GM23248 (cell line): ENCODE measurements at places on chromosomes 13 and 19. TPM values are rescaled to one million over a fixed set of nuclear protein-coding genes. Genes with fewer than 3 reads are reported as not detected.
A peak's percentile ranks its signal among the peaks of the same experiment; 100 is the strongest.

DNA sequence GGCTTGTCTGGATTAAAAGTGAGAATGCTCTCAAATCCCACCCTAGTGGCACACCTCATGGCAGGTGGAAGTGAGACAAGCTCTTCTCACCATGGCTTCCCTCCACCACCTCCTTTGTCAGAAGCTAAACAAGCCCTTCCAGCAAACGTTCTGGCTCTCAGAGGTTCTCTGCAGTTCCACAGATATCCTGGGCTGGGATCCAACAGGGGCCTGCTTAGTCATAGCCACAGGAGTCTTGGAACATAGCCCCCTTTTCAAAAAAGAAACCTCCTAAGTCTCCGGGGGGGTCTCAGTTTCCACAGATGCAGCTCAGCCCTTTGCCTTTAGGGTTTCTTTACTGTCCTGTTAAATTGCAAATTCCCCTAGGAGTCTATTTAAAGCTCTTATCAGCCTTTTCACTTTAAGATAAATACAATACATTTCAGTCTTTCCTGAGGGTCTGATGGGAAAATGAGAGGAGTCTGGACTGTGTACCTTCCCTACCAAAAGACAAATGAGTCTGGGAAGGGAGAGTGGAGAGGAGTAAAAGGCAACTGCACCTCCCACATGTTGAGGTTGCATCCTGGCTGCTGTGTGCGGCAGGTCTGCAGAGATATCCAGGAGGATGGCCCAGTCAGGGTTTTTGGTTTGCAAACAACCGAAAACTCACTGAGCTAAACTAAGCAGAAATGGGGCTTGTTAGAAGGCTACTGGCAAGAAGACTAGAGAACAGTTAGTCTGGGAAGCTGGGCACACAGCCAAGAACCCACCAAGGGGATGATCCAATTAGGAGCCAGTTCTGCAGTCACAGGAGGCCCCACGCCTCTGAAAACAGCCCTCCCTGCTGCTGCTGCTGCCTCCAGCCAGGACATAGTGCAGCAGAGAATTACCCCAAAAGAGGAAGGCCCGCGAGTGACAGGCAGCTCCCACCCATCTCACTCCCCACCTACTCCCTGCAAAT, 41.4 kb upstream of the SERP2 start:
- peak; percentile 72 for DNase-seq

DNA sequence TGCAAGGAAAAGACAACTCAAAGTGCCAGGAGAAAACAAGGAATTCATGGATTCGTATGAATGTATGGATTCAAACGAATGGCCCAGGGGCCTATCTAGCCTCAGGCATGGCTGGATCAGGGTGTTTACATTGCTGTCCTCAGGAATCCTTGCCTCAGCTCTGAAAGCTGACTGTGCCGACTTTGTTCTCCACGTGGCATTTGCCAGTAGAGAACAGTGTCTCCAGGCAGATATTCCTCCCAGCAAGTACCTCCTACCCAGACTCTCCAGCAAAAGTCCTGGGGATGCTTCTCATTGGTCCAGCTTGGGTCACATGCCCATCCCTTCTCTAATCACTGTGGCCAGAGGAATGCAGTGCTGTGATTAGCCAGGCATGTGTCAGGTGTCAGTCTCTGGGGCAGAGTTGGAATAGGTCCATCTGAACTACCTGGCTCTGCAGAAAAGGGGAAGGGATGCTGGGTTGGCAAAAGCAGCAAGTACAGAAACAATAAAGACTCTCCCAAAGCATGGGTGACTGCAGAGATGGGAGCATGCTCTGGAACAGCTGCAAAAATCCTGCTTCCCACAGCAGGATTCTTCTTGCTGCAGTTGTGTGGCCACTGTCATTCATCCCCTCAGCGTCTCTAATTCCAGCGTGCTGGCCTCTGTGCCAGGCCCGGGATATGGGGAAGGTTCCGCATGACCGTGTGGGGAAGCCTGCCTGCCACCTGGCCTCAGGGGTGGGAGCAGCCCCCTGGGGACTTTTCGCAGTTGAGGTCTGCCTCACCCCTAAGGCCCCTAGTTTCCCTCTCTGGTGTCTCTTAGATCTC, 30.0 kb downstream of the CCNE1 start:
- peak; percentile 31 for DNase-seq

Gene HIF3A
- total RNA-seq: not detected in 2 replicates

Gene LMTK3
- 0.22 TPM in 1 of 2 replicates, not detected in the other for total RNA-seq

- DNase-seq: peak; percentile 34
These were observed 2.3 kb downstream of the COMP start for GRCh38 chr19:18788529-18789421.

Gene BORCS8
- total RNA-seq: 9.7 and 14.7 TPM in 2 replicates

DNA sequence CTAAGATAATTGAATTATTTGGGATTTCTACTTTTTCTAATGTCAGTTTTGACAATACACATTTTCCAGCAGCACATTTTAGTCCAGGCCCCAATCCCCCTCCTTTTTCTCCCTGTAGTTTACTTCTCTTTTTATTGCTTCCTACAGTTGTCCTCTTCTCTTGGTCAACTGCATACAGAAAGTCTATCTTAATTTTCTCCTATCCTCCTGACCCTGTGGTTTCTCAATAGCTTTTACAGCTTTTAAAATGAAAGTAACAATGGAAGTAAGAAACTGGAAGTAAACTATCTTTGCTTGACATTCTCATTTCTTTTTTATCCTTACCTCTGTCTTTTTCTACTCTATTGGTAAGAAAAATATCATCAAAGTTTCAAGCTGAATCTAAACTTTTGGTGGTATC, 106.5 kb upstream of the OXGR1 start:
- DNase-seq: no peak

DNA sequence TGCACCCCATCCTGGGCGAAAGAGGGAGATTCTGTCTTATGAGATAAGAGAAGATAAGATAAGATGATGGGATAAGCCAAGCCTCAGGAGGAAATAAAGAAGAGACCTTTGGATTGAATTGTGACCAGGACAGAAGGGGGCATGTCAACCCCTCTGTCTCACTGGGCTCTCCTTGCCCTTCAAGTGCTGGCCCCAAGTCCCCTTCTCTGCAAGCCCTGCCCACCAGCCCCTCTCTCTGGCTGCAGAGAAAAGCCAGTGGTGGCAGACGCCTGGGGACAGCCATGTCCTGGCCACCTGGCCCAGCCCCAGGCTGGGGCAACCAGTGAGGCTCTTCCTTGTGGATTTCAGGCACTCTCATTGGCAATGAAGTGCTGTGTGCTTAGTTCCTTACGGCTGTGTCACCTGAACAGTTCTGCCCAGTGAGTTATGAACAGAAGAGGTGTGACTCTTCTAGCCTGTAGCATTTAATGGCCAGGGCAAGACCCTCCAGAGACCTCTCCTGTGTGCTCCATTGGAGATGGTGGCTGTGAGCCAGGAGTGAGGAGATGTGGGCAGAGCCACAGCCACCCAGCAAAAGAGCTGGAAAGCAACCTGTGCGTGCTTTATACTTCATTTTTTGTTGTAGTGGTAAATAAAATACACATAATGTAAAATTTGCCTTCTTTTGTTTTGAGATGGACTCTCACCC, 6.1 kb upstream of the BTBD2 start:
- DNase-seq: no peak

- no peak for DNase-seq
These were observed 33.9 kb downstream of the VSTM2B start for GRCh38 chr19:29559743-29560142.

Gene NRTN
- not detected in 2 replicates for total RNA-seq

DNA sequence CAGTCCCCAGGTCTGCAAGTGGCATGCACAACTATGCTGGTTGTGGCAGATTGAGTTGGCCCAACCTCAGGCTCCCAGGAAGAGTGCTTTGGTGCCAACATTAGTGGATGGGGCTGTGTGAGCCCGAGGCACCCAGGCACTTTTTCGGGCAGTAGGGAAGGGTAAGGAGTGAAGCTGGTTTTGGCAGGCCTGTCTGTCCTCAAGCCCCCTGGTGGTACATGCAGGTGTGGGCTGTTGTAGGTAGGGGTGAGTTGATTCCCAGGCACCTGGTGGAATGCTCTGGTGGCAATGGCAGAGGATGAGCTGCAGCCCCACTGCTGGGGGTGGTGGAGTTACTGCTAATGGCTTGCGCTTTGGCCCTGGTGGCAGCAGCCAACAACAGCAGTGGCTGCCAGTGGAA, 723.7 kb upstream of the SLITRK1 start:
- DNase-seq: no peak

DNA sequence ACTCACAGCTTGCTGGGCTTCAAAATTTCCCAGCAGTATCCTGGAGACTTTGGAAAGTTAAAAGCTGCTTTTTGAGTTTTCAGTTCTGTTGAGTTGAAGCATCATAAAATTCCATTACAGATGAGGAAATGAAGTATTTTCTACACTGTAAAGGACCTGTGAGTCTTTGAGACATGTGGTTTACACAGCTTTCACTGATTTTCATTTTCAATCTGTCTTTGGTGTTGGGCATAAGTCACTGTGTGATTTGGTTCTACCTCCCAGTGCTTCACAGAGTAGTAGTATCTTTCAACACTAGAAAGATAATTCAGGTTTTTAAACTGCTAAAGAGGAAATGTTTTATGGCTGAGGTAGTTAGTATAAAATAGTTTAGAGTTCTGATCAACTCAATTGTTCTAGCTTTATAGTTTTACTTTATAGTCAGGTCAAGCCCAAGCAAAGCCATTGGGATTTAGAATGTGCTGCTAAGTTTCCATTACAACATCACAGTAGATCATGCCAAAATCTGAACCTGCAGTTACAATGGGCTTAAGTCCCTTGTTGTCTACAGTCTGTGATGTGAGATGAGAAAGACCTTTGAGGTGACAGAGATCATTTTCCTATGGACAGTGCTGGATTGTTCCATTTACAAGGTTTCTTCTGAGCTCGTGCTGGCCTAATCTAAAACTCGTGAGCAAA, 161.6 kb downstream of the FLT1 start:
- no peak for DNase-seq

DNA sequence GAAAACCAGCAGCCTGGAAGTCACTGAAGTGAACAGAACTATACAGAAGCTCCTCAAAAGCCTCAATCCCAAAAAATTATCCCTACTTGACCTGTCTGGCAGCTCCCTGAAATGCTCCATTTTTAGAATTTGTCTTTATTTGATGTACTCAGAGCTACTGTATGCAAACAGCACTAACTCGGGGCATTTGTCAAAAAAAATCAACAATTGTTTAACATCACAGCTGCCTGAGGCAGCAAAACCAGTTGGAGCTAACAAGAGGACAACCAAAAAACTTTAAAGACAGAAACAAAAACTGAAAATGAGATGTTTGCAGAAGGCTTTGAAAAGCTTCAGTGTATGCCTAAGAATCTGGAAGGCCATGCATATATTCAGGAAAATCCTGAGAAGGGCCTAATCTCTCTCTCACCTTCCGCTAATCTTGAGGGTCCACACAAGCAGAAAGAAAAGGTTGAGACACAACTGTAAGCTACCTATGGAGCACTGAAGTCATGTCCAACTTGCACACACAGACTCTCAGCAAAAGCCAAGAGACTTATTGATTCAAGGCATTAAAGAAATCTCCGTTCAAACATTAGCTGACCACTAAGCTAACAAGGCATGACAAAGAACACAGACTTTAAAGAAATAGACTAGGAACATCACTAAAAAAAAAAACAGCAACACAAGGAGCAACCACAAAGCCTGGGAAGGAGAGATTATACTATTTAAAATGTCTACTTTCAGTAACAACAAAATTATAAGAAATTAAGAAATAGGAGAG, 16.1 kb downstream of the VWA8 start:
- DNase-seq: no peak

GRCh38 chr19:10418485-10419199, 1.7 kb upstream of the PDE4A start:
- DNase-seq: peak; percentile 26

Gene MEIOSIN
- not detected in 2 replicates for total RNA-seq

Gene MYH14
- not detected in 2 replicates for total RNA-seq

GRCh38 chr13:48731957-48732569, 78.3 kb downstream of the CYSLTR2 start:
- DNase-seq: peak; percentile 49

DNA sequence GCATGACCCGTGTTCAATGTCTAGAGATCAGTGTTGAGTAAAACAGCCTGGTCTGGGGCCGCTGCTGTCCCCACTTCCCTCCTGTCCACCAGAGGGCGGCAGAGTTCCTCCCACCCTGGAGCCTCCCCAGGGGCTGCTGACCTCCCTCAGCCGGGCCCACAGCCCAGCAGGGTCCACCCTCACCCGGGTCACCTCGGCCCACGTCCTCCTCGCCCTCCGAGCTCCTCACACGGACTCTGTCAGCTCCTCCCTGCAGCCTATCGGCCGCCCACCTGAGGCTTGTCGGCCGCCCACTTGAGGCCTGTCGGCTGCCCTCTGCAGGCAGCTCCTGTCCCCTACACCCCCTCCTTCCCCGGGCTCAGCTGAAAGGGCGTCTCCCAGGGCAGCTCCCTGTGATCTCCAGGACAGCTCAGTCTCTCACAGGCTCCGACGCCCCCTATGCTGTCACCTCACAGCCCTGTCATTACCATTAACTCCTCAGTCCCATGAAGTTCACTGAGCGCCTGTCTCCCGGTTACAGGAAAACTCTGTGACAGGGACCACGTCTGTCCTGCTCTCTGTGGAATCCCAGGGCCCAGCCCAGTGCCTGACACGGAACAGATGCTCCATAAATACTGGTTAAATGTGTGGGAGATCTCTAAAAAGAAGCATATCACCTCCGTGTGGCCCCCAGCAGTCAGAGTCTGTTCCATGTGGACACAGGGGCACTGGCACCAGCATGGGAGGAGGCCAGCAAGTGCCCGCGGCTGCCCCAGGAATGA, 1.5 kb upstream of the CEACAM5 start:
- DNase-seq: peak; percentile 50

Gene ADGRE2
- total RNA-seq: not detected in 2 replicates

DNA sequence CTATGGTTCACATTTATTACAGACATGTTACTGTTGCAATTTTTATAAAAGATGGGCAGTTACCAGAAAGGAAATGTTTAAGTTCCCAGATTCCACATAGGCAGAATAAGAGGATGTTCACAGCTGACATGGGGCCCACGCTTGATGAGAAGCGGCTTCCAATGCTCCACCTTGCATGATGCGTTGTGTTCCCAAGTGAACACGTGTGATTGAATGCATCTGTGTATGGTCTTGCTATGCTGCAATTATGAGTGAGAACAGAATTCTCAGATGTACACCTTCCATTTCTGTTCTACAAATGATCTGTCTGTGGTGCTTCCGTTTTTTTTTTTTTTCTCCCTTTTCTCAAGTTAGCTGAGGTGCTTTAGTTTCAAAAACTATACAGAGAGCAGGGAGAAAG, 15.5 kb downstream of the UPF3A start:
- no peak for DNase-seq

DNA sequence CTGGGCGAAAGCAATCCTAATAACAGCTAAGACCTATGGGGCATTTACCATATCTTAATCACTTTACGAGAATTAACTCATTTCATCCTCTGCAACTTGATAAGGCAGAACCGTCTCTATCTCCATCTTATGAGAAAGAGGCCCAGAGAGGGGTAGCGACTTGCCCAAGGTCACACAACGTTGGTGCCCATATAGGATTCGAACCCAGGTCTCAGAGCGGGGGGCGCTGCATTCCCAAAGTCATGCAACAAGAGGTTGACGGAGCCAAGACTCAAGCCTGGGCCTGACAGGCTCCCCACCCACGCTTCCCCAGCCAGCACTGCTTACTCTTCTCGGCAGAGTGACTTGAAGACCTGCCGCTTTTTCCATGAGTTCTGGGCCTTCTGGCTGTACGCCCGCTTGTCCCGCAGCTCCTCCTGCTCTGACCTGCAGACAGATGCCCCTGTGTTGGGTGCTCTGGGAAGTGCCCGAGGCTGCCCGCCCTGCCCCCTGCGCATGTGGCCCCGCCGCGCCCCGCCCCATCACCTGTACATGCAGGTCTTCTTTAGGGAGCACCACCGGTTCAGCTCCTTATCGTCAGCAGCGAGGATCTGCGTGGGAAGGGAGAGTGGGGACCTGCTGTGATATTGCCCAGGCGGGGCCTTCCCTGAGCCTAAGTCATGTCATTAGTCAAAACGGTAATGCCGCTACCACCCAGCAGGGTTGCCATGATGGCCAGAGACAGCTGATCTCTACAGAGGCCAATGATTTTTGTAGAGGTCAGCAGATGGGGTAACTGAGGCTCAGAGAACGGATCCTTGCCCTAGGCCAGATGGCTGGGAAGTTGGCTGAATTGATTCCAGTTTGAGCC, 10.8 kb downstream of the KRI1 start:
- DNase-seq: no peak
